ENCODE measurements at places on chromosomes 5 and 9.

- DNase-seq, result no peak
These were observed 300.8 kb upstream of the MSX2 start for GRCh38 chr5:174423558-174423957.

DNA sequence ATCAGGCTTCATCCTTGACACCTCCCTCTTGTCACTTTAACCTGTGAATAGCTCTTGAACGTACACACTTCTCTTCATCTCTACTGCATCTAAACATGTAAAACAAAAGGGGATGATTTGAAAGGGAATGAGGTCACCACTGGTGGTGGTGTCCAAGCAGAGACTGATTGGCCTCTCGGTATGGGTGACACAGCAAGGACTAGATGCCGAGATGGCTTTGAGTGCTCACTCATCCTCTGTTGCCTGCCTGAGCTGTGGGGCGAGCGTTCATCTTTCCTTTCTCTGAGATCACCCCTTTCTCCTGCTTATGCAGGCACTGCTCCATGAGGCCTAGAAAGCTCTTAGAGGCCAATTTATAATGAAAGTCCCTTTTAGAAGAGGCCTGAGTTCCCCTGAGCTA, 51.9 kb downstream of the SEC61B start:
- DNase-seq, result no peak

DNA sequence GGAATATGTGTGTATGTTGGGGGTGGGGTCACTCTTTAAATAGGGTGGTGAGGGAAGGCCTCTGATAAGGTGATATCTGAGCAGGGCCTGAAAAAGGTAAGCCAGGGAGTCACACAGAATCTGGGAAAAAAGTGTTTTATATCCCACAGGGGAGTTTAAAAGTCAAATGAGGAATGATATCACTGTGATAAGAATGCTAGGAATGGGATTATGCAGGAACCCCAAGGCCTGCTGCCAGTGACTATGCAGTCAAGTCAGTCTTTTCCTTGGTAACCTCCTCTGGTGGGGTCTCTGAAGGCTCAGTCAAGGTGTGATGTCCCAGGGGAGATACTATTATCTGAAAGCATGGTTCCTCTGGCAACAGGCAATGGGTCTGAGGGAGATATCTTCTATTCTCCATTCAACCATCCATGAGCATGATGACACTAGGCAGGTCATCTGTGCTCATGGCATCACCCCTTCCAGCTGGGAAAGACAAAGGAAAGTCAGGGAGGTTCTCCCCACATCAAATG, 53.5 kb downstream of the GRIA1 start:
- no peak for DNase-seq

DNA sequence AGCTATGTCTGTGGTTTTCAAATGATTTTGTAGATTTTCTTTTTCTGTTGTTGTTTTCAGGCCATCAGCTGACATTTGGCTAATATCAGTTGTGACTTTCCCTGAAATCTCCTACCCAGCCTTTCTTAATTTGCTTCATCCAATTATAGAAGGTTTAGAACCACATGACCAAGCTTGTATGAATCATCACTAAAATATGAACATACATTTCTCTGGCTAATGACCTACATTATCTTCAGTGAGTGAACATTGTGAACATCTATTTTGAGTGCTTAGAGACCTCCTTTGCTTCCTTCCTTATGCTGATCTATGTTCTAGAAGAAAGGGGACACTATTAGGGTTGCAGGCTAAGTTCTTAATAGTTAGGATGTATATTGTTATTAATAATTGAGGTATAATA, 532.5 kb downstream of the RAB3C start:
- no peak for DNase-seq

GRCh38 chr9:129446828-129447550, 173.9 kb downstream of the C9orf50 start:
- DNase-seq, result no peak

DNA sequence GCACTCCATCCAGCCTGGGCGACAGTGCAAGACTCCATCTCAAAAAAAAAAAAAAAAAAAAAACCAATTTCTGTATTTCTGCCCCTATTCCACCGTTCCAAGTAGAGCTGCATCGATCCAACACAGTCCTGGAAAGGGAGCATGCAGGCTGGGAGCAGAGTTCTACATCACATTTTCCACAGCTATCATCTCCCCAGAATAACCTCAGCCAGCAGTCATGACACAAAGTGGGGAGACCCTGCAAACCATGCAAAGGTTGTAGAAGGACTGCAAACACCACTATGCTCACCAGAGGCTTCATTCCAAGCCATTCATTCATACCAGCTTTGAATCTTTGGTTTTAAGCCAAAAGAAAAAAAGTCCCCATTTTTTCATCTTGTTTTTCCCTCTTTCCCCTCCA, 20.8 kb upstream of the ZNF354A start:
- DNase-seq, result no peak

- no peak for DNase-seq
These were observed 161.0 kb upstream of the RORB start for GRCh38 chr9:74336161-74336560.

GRCh38 chr9:98302150-98302549, 46.7 kb upstream of the TBC1D2 start:
- DNase-seq, result no peak

- no peak for DNase-seq
These were observed 18.9 kb upstream of the CLINT1 start for GRCh38 chr5:157877821-157878220.
